Activated T-helper 1 cell treated with anti-CD3 and anti-CD28 coated beads, Interleukin-12 subunit alpha, Interleukin-12 subunit beta, Interleukin-2, Interleukin-4 antibody, amounts not matched to agents 30 ng/mL and 10 ng/mL and 1 ng/mL, durations not matched to agents 14 hours and 24 hours and 36 hours (primary cell): ENCODE measurements at places on chromosomes 5 and 9. TPM values are rescaled to one million over a fixed set of nuclear protein-coding genes. Genes with fewer than 3 reads are reported as not detected.

- H3K36me3 ChIP-seq = no peaks in the 10 kb centered on the region
- DNase-seq = no peak
- no peak overlapping the region for H3K4me3 ChIP-seq
- H3K27me3 ChIP-seq = peaks cover 10% of the 10 kb centered on the region
These were observed 58.6 kb downstream of the VCAN start for GRCh38 chr5:83530193-83530592.

- peaks cover 7% of the 10 kb centered on the region for H3K36me3 ChIP-seq
- no peak overlapping the region for H3K27ac ChIP-seq
- DNase-seq = no peak
- H3K4me1 ChIP-seq = peaks cover 38% of the 10 kb centered on the region
- no peak overlapping the region for H3K4me3 ChIP-seq
These were observed 4.1 kb downstream of the CFAP95 start for GRCh38 chr9:69824499-69825252.

DNA sequence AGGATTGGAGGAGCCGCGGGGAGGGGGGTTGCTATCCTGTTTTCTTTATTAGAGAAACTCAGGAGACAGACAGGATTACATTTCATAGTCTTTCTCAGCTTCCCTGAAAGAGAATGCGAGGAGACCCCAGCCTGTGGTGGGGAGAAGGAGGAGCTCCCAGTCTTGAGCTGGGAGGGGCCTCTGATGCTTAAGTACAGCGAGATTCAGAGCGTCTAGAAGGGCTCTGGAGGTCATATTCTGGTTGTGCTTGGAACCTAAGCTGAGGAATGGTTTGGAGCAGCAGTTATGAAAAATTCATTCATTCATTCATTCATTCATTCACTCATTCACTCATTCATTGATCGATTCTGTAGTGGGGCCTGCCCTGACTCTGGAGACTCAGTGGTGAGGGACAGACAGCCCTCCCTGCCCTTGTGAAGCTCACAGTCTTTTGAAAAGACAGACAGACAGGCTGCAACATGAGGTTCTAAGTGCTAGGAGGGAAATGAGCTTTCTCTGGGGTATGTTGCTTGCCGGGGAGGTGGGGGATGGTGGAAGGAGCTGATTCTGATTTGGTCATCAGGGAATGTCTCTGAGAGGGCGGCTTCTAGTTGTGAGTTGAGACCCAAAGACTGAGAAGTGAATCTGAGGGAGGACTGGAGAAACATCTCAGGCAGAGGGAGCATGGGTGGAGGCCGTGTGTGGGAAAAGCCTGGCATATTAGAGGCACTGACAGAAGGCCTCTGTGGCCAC is 2.5 kb upstream of the SPRY4 start:
- peaks cover 40% of the 10 kb centered on the region for H3K27me3 ChIP-seq
- no peak for DNase-seq
- H3K36me3 ChIP-seq = no peaks in the 10 kb centered on the region
- H3K4me3 ChIP-seq = no peak overlapping the region
- peaks cover 27% of the 10 kb centered on the region for H3K4me1 ChIP-seq

GRCh38 chr5:24347158-24347557 is 297.6 kb downstream of the CDH10 start:
- H3K27ac ChIP-seq = no peak overlapping the region
- H3K36me3 ChIP-seq = no peaks in the 10 kb centered on the region
- H3K4me1 ChIP-seq = no peaks in the 10 kb centered on the region

GRCh38 chr9:134215699-134216448 is 51.5 kb upstream of the RNU6ATAC start:
- no peak overlapping the region for H3K27ac ChIP-seq
- no peak overlapping the region for H3K4me3 ChIP-seq
- H3K27me3 ChIP-seq = peaks cover 2% of the 10 kb centered on the region
- H3K36me3 ChIP-seq = no peaks in the 10 kb centered on the region
- DNase-seq = no peak

DNA sequence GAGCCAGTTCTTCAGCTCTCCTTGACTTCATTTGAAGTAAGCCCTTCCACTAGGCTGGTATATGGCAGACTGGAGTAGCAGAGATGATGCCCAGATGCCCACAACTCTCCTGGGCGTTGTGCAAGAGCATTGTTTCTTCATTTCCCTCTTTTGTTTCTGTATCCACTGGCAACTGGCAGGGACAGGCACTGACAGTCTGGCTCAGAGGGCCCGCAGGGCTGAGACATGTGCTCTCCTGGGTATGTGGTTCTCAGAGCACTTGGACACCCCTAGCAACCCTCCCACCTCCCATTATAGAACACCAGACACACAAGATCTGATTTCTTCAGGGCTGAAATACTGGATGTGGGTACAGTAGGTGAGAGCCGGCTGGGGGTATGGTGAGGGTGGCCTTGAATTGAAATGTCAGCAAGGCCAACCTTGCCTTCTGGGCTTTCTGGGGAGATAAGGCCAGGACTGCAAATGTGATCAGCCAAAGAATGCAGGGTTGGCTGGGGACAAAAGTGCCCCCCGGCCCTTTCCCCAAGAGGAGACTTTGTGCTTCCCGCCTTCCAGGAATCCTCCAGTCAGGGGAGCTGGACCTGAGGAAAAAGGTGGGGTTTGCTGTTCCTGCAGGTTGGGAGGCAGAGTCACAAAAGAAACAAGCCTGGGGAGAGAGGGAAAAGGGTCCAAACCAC is 28.6 kb upstream of the CTNNA1 start:
- no peaks in the 10 kb centered on the region for H3K36me3 ChIP-seq
- no peak overlapping the region for H3K4me3 ChIP-seq
- no peak for DNase-seq
- peaks cover 30% of the 10 kb centered on the region for H3K4me1 ChIP-seq
- H3K27me3 ChIP-seq = peaks cover 34% of the 10 kb centered on the region

DNA sequence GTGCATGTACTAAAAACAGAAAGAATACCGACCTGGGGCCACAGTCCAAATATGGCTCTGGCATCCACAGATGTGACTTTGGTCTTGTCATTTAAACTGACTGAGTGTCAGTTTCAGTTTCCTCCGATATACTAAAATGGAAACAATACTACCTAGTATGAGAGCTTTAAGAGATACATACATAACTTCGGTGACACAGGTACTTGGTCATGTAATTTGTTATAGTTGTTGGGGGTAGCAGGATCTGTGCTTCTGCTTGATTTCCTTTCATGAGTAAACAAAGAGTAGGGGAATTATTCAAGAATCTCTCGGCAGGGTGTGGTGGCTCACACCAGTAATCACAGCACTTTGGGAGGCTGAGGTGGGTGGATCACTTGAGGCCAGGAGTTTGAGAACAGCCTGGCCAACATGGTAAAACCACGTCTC is 32.1 kb downstream of the MTMR12 start:
- peaks cover 24% of the 10 kb centered on the region for H3K36me3 ChIP-seq
- H3K4me3 ChIP-seq = peak overlapping the region; percentile 47
- H3K27ac ChIP-seq = peak overlapping the region; percentile 91
- H3K4me1 ChIP-seq = peaks cover 74% of the 10 kb centered on the region
- peak; percentile 11 for DNase-seq

Gene TRUB2
- 41.8 and 44.0 TPM in 2 replicates for total RNA-seq

Gene F2RL2
- total RNA-seq = not detected in 2 replicates

Gene IL7R
- 47.2 and 50.8 TPM in 2 replicates for total RNA-seq

- no peaks in the 10 kb centered on the region for H3K4me1 ChIP-seq
- no peak overlapping the region for H3K4me3 ChIP-seq
- no peaks in the 10 kb centered on the region for H3K27me3 ChIP-seq
- no peak overlapping the region for H3K27ac ChIP-seq
- H3K36me3 ChIP-seq = peaks cover 16% of the 10 kb centered on the region
These were observed 10.3 kb upstream of the C9orf40 start for GRCh38 chr9:74963056-74963455.
